HCT116 (cell line): ENCODE measurements at places on chromosomes 1 and 21. TPM values are rescaled to one million over a fixed set of nuclear protein-coding genes. Genes with fewer than 3 reads are reported as not detected.

GRCh38 chr1:224767676-224768075 is 151.6 kb downstream of the CNIH3 start:
- peaks cover 21% of the 10 kb centered on the region; the same call in 1 of the 2 replicates for H3K27me3 ChIP-seq
- no peaks in the 10 kb centered on the region for H3K36me3 ChIP-seq
- H3K4me3 ChIP-seq: no peak overlapping the region
- DNase-seq: no peak
- no peak overlapping the region for H3K27ac ChIP-seq

- peak; percentile 21 for DNase-seq
- no peak overlapping the region for H3K4me3 ChIP-seq
- H3K27me3 ChIP-seq: no peaks in the 10 kb centered on the region
These were observed 23.8 kb downstream of the PTPRF start for GRCh38 chr1:43554444-43554992.

DNA sequence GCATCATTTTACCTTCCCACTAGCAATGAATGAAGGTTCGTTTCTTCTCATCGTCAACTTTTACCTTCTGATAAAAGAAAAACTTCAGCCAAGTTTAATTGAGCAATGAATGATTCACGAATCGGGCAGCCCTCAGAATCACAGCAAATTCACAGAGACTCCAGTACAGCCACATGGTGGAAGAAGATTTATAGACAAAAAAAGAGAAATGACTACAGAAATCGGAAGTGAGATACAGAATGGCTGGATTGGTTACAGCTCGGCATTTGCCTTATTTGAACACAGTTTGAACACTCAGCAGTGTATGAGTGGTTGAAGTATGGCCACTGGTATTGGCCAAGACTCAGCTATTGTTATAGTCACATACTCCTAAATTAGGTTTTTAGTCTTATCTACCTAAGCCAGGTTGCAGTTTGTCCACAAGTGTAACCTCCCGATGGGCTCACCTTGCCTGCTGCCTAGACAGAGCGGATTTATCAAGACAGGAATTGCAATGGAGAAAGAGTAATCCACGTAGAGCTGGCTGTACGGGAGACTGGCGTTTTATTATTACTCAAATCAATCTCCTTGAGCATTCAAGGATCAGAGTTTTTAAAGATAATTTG is 15.3 kb downstream of the AK4 start:
- DNase-seq: no peak
- no peak overlapping the region for H3K27ac ChIP-seq
- no peaks in the 10 kb centered on the region for H3K27me3 ChIP-seq
- H3K36me3 ChIP-seq: no peaks in the 10 kb centered on the region
- peaks cover 22% of the 10 kb centered on the region; the same call in 1 of the 2 replicates for H3K4me1 ChIP-seq
- H3K4me3 ChIP-seq: no peak overlapping the region

GRCh38 chr1:20108366-20109123 is 10.8 kb downstream of the PLA2G2D start:
- no peaks in the 10 kb centered on the region for H3K36me3 ChIP-seq
- no peak overlapping the region for H3K4me3 ChIP-seq
- no peaks in the 10 kb centered on the region for H3K27me3 ChIP-seq
- H3K4me1 ChIP-seq: peaks cover 28% of the 10 kb centered on the region
- H3K27ac ChIP-seq: no peak overlapping the region

DNA sequence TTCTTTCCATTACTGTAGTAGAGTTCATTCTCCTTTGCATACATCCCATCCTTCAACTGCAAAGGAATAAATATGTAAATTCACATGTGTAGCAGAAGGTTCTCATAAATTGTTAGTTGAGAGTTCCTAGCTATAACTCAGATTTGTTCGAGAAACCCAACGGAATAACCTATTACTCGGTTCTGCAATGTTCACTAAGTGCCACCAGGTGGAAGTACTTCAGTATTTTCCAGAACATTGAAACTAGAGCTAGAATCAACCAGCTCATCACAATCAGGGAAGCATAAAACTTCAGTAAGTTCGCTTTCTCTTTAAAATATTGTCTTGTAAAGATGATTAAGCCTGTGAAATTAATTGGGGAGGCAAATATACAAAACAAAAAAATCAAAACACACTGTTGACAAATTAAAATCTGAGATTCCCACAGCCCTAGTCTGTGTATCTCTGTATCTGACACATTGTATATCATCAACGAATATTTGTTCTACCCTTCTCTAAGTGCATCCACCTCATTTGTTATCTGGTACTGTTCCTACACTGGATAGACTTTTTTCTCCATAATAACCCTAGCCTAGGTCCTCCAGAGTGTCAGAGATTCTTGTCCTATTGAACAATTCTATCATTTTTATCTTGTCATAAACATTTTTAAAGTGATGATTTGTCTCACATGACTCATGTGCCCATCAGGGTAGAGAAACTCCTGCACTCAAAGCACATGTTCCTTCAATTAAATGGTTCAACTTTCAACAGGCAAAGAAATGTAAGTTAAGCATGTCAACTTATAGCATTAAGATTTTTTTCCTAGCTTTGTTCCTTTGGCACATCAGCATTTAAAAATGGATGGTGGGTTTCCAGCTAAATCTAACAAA is 31.9 kb downstream of the MROH9 start:
- no peaks in the 10 kb centered on the region for H3K4me1 ChIP-seq
- DNase-seq: peak; percentile 32
- H3K4me3 ChIP-seq: no peak overlapping the region
- no peak overlapping the region for H3K27ac ChIP-seq

- no peak overlapping the region for H3K27ac ChIP-seq
- H3K27me3 ChIP-seq: no peaks in the 10 kb centered on the region
- no peak for DNase-seq
- H3K4me3 ChIP-seq: no peak overlapping the region
These were observed 10.5 kb downstream of the UCK2 start for GRCh38 chr1:165837838-165838364.

GRCh38 chr1:172601046-172601630 is 57.8 kb upstream of the FASLG start:
- H3K4me3 ChIP-seq: no peak overlapping the region
- H3K36me3 ChIP-seq: no peaks in the 10 kb centered on the region

DNA sequence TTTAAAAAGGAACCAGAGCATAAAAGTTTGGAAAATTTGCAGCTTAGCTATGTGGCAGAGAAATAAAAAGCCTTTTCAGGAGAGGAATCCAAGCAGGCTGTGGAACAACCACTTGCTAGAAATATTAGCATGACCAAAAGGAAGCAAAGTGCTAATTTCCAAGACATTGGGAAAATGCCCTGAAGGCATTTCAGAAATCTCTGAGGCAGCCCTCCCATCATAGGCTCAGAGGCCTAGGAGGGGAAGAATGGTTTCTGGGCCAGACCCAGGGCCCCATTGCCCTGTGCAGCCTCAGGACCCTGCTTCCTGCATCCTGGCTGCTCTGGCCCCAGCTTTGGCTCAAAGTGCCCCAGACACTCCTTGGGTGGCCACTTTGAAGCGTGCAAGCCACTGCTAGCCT is 56.8 kb downstream of the TENT5C start:
- H3K27ac ChIP-seq: no peak overlapping the region
- H3K27me3 ChIP-seq: no peaks in the 10 kb centered on the region
- H3K36me3 ChIP-seq: no peaks in the 10 kb centered on the region
- no peak overlapping the region for H3K4me3 ChIP-seq
- no peak for DNase-seq

- DNase-seq: no peak
- peaks cover 5% of the 10 kb centered on the region; the same call in 1 of the 2 replicates for H3K4me1 ChIP-seq
- no peaks in the 10 kb centered on the region for H3K27me3 ChIP-seq
- H3K4me3 ChIP-seq: no peak overlapping the region
These were observed 355 bp downstream of the SHISAL2A start for GRCh38 chr1:52633291-52633754.

DNA sequence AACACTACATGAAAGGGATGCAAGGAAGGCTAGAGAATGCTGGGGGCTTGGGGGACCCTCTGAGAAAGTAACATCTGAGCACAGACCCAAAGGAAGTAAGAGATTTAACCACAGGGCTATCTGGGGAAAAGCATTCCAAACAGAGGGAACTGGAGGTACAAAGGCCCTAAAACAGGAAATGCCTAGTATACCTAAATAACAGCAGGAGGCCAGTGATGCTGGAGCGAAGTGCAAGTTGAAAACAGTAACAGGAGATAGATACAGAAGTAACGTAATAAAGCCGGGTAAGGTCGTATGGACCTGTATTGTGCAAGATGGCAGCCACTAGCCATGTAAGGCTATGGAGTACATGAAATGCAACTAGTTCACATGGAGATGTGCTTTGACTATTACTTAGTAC is 52.1 kb downstream of the CD34 start:
- H3K4me3 ChIP-seq: no peak overlapping the region
- H3K27ac ChIP-seq: no peak overlapping the region
- H3K36me3 ChIP-seq: no peaks in the 10 kb centered on the region; the same call in 1 of the 2 replicates
- no peak for DNase-seq
- no peaks in the 10 kb centered on the region for H3K4me1 ChIP-seq
- H3K27me3 ChIP-seq: no peaks in the 10 kb centered on the region

DNA sequence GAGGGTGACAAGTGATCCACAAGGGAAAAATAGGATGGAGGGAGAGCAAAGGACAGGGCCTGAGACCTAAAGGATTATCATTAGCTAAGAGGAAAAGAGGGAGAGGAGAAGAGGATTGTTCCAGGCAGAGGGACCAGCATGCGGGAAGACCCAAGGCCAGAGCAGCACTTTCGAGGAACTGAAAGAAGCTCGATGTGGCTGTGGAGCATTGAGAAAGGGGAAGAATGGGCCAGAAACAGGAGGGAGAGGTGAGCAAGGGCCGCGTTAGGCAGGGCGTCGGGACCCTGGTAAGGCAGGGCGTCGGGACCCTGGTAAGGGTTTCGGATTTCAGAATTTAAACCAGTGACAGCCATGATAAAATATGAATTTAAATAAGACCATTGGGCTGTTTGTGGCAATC is 22.8 kb upstream of the CSF1 start:
- H3K36me3 ChIP-seq: no peaks in the 10 kb centered on the region
- peaks cover 13% of the 10 kb centered on the region; the same call in 1 of the 2 replicates for H3K4me1 ChIP-seq
- no peak for DNase-seq
- no peak overlapping the region for H3K27ac ChIP-seq
- H3K27me3 ChIP-seq: no peaks in the 10 kb centered on the region

The C4BPA gene
- 0.32 TPM for total RNA-seq

The CLCNKA gene
- 0.10 TPM for total RNA-seq

The ZYG11A gene
- 0.05 TPM for total RNA-seq
